ENCODE measurements at places on chromosomes 16 and 17. TPM values are rescaled to one million over a fixed set of nuclear protein-coding genes. Genes with fewer than 3 reads are reported as not detected.
A peak's percentile ranks its signal among the peaks of the same experiment; 100 is the strongest.

Gene CX3CL1
- 5.4 TPM for polyA plus RNA-seq

Gene C1QTNF8
- not detected for polyA plus RNA-seq

Gene CCDC200
- 4.0 TPM for polyA plus RNA-seq

Gene PABPN1L
- 0.16 TPM for polyA plus RNA-seq

Gene ATP2A1
- polyA plus RNA-seq, result 587 TPM

Gene CES1
- 0.39 TPM for polyA plus RNA-seq

- no peak for DNase-seq
Observed at GRCh38 chr16:86079255-86079885, 180.4 kb downstream of the IRF8 start.

GRCh38 chr16:15906439-15906838 lies 18.0 kb upstream of the CEP20 start:
- no peak for DNase-seq

DNA sequence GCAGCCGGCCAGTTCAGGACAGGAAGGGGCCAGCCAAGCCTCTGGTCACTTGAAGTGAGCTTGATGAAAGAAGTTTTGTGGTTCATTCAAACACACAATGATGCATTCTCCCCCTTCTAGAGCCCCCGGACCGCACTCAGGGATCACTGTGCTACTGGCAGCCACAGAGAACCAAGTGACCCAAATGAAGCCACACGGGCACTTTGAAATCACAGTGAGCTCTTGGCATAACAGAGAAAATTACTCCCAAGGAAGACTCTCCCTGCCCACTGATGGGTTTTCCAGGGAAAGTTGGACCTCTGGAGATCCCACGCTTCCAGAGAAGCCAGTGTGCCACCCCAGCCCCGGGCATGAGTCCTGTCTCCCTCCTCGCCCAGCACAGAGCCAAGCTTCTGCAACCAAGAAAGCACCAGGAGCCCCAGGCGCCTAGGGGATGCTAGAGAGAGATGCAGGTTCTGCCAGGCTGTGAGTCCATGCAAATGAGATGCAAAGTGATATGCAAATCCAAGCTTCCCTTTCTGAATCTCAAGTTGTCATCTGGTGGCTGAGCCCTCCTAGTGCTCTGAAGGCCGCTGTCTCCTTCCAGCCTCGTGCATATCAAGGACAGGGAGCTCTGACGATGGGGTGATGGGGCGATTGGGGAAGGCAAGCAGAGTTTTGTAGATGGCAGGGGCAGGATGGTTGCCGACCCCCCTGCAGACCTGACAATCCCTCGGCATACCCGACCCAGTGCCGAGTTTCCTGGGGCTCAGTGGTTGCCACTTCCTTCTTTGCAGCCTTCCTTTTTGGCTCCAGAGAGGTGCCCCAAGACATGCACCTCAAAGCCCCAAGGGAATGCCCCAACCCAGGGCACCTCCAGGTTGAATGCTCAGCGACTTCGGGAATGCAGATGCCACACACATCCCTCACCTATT lies 59.7 kb upstream of the TNRC6C start:
- DNase-seq, result no peak

- peak; percentile 34 for DNase-seq
Observed at GRCh38 chr17:21282231-21282630, 2.3 kb upstream of the MAP2K3 start.

DNA sequence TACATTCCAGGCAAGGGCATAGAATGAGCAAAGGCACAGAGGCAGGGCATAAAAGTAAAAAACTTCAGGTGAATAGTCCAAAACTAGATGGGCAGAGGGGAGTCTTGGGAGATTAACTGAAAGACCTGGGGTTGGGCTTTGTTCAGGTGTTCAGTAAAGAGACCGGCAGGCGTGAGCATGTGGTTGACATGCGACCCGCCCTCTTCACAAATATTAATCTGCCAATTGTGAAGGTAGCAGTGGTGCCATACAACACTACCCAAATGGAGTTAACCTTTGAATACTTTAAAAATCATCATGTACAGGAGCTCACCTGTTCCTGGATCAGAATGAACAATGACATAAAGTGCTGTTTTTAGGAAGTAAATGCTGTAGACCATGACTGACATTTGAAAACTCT lies 225.5 kb downstream of the LGALS9B start:
- DNase-seq, result no peak

DNA sequence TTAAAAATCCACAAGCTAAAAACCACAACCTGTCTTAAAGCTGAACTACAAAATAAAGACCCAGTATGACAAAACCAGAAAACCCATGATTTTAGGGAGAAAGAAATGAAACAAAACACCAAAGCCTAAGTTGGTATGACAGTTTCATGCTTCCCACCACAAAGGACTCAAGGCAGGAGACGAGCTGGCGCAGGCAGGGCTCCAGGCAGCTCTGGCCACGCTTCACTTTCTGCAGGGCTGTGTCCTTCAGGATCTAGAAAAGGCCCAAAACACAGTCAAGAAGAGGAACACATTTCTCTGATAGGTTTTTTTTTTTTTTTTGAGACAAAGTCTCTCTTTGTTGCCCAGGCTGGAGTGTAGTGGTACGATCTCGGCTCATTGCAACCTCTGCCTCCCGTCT lies 75.3 kb downstream of the WDR59 start:
- DNase-seq, result no peak

GRCh38 chr17:8025176-8025911 lies 13.5 kb upstream of the ALOX15B start:
- DNase-seq, result no peak

DNA sequence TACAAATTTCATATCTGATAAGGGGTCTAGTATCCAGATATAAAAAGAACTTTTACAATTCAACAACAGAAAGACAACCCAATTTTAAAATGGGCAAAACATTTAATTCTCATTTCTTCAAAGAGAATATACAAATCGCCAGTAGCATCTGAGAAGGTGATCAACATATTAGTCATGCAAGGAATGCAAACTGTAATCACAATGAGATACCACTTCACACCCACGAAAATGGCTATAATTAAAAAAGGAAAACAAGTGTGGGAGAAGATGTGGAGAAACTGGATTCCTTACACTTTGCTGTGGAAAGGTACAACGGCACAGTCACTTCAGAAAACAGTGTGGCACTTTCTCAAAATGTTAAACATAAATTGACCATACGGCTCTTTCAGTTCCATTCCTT lies 168.2 kb downstream of the VPS53 start:
- no peak for DNase-seq

DNA sequence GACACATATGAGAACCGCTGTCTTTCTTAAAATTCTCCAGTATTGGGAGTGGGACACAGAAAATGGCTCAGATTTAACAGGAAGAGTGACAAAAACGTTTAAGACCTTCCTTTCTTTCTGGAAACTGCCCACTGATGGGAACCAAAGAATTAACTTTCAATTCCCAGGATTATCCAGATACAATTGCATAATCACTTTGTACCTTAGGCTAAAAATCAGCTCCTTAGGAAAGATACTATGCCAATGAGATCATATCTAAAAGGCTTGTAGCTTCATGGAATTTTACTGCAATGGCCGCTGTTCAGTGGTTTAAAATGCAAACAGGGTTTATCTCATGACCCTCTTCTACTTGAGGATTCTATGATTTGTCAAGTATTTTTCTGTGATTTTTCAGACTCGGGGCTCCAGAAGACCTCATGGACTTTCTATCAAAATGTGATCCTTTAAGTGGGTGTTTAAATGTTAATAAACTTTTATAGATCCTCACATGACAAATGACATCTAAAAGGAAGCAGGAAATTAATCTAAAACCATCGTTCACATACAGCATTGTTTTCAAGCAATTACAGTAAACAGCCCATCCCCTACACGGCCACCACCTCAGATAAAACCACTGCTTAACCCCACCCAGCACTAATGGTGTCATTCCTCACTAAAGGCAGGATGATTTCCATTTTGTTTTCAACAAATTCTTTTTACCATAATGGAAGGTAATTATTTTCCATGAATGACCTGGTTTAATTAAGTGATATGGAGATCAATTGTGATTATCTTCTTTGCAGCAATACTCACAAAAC lies 31.6 kb upstream of the ERN1 start:
- no peak for DNase-seq

GRCh38 chr16:67613808-67614207 lies 31.1 kb upstream of the CARMIL2 start:
- DNase-seq, result no peak

- DNase-seq, result no peak
Observed at GRCh38 chr16:67284699-67285646, 5.6 kb downstream of the PLEKHG4 start.

DNA sequence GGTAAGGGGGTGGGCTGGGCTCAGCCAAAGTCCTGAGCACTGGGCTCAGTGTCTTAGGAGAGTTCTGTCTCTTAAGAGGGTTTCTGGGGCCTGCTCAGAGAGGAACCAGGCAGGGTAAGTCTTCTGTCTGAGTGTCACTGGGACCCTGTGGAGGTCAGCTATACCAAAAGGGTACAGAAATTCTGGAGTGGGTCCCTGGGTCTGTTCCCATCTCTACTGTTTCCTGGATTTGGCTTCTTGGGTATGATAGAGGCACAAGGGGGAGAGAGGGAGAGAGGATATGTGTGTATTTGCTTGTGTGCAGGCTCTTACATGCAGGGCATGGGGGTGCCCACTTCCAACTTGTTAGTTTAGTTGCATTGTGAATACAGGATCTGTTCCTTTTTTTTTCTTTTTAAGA lies 1.6 kb downstream of the E2F4 start:
- DNase-seq, result no peak

GRCh38 chr17:17810895-17811248 lies 25.9 kb downstream of the SREBF1 start:
- DNase-seq, result no peak

All from muscle of leg (tissue), 16 donors.